Hematopoietic multipotent progenitor cell (in vitro differentiated cells): ENCODE measurements at places on chromosomes 6 and 20.

DNA sequence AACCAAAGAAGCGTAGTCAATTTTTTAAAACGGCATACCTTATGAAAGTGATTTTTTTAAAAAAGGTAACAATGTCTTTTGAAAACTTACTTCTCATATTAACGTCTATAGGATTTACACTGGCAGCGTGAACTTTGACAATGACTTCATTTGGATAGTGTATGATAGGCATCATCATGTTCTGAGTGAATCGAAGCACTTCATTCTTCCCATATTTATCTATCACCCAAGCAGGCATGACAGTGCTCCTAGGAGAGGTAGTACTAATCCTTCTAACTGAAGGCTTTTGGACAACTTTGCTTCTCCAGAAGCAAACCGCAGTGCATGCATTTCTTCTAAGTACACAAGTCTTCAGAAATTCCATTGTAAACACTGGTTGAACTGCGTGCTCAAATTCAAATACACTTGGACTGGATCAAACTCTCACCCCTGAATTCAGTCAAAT lies 618 bp downstream of the RTN4IP1 start:
- DNase-seq, result no peak

DNA sequence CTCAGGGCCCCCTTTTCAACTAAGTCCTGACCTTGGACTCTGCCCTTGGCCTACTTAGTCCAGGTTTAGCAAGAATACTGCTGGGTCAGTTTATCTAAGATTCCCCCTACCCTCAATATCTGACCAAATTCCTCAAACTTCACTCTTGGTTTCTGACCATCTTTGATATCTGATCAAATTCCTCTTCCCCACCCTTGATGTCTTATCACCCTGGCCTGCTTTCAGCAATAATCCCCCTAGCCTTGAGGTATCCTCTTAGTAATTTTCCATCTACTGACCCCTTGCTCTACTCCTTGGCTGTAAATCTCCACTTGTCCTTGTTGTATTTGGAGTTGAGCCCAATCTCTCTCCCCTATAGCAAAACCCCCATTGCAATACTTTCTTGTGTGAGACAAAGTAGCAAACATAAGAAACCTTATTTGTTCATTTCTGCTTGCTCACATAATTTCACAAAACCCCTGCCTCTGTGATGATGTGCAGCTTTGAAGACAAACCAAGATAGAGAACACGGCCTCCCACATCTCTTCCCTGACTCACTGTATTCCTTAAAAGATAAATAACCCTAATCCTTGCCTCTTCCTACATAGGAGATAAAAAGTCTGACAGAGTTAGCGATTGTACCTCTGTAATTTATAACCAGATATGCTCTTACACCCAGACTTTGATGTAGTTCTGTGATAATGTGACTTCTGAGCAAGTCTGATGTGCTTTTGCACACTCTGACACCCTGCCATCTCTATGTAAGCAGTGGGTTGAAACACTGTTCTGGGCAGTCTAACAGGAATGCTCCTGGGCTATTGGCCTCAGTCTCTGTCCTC lies 13.8 kb upstream of the IYD start:
- DNase-seq, result no peak

DNA sequence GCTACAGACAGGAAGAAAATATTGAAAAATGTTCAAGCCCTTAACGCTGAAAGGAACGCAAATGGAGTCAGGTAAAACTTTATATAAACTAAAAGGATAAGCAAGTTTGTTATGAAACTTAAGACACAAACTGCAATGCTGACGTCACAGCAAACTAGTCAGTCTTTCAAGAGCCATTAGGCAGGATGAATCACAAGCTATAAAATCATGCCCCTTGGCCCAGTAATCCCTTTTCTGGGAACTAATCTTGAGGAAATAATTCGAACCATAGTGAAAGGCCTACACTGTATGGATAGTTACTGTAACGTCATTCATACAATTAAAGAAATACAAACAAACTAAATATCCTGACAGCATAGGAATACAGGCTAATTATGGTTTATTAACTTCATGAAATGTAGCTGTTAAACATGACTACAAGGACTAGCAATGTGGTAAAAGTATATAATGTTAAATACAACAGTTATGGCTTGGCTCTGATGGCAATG lies 42.7 kb upstream of the HINT3 start:
- DNase-seq, result no peak

GRCh38 chr6:169960003-169960344 lies 208.6 kb downstream of the ERMARD start:
- no peak for DNase-seq

DNA sequence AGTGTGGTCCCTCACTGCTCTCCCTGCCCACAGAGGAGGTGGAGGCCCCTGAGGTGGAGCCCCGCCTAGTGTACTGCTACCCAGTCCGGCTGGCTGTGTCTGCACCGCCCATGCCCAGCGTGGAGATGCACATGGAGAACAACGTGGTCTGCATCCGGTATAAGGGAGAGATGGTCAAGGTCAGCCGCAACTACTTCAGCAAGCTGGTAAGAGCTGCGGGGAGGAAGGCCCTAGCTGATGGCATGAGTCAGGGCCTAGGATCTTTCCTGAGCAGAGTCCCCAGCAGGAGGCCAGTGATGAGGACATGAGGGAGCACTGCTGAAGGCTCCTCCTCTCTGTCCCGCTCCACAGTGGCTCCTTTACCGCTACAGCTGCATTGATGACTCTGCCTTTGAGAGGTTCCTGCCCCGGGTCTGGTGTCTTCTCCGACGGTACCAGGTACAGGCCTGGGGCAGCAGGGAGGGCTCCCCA lies 11.2 kb downstream of the PCIF1 start:
- no peak for DNase-seq

DNA sequence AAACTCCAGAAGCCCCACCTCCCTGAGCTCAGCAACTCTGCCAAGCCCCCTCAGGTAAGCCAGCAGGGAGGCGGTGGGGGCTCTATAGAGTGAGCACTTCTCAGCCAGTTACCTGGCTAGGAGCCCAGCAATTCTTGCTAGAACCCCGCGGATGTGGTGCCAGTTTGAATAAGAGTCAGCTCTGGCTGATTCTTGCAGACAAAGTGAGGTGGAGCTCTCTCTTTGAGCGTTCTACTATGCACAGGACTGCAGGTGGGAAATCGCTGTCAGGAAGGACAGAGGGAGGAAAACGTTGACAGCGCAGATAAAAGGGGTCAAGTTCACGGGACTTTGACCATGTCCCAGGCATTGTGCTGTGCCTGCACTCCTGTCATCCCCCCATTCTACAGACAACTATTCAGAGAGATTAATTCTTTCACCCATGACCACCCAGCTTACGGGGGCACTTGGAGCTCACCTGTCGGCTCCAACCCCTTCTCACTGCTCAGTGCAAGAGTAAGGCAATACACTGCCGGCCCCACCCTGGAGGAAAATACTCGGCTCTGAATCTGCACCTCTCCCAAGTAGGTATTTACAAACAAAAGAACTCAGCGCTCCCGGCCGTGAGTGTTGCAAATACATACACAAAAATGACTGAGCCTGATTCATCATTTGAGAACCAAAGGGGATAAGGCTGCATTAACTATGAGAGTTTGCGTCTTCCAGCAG lies 92.9 kb downstream of the ANKRD60 start:
- no peak for DNase-seq

DNA sequence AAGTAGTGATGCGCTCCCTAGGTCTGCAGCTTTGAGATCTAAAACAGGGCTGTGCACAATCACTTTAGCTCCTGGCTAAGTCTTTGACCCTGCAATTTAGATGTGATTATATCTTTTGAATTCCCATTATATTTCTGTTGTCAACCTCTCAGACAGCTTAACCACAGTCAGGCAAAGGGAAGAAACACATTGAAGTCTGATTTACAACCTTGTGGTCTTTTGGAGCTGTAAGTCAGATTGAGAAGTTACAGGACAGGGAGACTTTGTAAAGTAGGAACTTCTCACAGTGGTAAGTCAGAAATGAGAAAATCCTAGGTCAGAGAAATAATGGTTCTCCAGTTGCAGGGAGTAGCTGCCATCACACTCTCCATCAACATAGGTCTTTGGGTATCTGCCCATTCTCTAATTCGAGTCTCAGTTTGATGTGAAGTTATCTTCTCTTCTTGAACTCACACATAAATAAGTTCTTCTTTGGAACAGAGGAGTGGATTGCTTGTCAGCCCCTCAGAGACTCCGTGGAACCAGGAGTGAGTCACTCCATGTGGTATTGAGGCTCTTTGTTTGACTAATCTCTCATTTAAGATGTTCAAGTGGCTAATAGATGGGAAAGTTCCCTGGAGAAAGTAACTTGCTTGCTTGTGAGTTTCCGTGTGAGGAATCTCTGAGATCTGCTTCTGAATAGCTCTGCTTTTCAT lies 35.0 kb upstream of the SGK1 start:
- no peak for DNase-seq

DNA sequence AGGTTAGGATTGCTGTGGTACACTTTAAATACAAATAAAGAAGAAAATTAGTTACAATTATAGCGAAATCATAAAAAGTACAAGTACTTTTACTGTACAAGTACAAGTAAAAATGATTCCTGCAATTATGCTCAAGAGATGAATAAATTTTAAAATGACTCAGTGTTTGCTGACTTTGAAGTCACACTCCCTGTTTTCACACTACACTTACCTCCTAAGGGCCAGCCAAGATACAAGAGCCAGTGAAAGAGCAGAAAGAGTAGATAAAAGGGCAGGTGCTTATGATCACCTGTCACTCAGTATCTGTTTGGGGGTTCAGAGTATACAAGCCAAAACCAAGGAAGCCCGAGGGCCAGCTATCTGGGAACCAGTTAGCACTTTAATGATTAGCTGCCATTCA lies 41.0 kb upstream of the COL21A1 start:
- DNase-seq, result no peak

GRCh38 chr6:3899970-3900439 lies 50.8 kb downstream of the FAM50B start:
- DNase-seq, result no peak

DNA sequence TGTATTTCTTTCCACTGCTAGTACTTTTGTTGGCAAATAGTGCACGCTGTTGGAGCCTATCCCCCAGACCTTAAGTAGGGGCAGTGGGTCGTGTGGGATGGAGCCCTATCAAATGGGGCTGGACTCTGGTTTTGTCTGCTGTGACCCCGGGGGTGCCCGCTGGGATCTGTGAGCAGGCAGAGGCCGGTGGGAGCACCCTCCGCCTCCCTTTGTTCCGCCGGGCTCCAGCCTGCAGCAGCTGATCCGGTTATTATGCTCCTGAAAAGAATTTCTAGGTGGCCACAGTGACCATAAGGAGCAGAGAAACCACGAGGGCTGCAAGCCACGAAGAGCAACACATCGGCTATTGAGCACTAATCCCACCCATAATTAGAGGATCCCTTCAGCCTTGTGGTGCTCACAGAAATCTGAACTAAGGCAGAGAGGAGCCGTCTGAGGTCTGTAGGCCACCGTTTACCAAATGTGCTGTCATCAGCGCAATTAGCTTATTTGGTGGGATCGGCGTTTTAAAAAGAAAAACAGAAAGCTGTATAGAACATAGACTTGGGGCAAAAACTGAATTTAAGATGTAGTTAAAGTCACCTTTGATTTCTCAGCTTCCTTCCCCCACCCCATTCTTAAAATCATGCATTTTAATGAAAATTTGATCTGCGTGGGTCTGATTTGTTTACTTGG lies 598.3 kb upstream of the JAG1 start:
- DNase-seq, result no peak

DNA sequence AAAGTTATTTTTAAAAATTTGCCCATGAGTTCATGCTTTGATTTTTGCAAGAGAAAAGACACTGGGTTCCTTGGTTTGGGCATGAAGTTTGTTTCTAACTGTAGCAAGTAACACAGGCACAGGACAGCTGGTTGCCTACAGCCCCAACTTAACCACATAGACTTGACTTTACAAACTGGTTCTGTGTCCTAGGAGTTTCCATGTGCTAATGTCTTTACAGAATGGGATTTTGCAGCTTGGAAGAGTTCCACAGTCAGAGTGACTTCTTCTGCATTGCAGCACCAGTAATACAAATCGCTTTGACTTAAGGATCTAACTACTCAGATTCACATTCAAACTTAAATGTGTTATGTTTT lies 44.3 kb downstream of the OR2B2 start:
- DNase-seq, result peak; percentile 40

GRCh38 chr6:34095741-34096140 lies 50.1 kb downstream of the GRM4 start:
- DNase-seq, result no peak

- no peak for DNase-seq
Observed at GRCh38 chr20:34754611-34755010, 50.5 kb downstream of the TP53INP2 start.

GRCh38 chr20:38640521-38640920 lies 38.9 kb downstream of the ARHGAP40 start:
- no peak for DNase-seq

DNA sequence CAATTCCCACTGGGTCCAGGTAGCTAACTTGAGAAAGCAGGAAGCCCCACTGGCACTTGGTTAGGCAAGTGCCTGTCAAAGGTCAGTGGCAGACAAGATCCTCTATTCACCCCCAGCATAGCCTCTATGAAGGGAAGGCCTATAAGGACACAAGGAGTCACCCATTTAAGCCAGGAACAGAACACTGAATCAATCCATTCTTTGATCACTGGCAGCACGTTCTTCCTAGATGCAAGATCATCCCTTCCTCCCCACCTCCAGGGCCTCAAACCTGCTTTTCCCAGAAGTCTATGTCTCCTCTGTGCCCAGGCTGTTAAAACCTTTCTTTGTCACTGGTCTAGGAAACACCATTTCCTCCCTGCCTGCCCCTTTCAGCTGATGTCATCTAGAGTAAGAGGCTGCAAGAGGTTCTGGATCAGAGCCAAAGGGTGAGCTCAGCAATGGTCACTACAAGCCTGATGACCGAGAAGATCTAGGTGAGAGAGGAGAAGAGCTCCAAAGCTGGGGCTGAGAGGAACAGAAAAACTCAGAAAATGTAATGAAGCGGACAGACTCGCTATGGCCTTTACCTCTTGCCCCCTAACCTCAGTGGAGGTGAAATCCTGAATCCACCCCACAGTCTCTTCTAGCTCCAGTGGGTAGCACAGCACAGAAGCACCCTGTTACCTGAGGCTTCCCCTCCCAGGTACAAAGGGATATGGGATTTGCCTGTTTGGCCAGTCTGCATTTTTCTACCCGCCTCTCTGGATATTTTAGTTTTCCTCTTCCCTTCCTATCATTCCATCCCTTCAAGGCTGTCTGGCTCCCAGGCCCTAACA lies 1.8 kb downstream of the GTPBP2 start:
- no peak for DNase-seq

- DNase-seq, result no peak
Observed at GRCh38 chr20:10432079-10432478, 1.9 kb downstream of the MKKS start.

- no peak for DNase-seq
Observed at GRCh38 chr20:60569116-60569515, 610.9 kb downstream of the CDH26 start.

DNA sequence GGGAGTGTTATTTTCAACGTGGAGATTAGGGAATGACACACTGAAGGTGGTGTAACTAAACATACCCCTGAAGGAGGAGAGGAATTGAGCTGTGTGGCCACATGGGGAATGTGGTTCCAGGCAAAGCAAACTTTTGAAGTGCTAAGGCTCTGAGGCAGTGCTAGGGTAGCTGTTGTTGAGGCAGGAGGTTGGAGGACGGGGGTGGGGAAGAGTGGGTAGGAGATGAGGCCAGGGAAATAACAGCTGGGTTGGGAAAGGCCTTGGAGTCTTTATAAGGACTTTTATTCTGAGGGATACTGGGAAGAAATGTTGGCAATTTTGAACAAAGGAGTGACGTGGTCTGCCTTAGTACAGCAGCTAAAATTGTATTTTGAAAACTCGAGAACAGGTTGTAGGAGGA lies 13.0 kb downstream of the RPRD1B start:
- no peak for DNase-seq
